Hematopoietic multipotent progenitor cell treated with erythropoietin and hydrocortisone succinate and interleukin-3 and kit ligand, for 6 days (in vitro differentiated cells): ENCODE measurements at places on chromosomes 13 and 19.
A peak's percentile ranks its signal among the peaks of the same experiment; 100 is the strongest.

GRCh38 chr13:31875134-31875533 is 135.8 kb downstream of the RXFP2 start:
- no peak for DNase-seq

DNA sequence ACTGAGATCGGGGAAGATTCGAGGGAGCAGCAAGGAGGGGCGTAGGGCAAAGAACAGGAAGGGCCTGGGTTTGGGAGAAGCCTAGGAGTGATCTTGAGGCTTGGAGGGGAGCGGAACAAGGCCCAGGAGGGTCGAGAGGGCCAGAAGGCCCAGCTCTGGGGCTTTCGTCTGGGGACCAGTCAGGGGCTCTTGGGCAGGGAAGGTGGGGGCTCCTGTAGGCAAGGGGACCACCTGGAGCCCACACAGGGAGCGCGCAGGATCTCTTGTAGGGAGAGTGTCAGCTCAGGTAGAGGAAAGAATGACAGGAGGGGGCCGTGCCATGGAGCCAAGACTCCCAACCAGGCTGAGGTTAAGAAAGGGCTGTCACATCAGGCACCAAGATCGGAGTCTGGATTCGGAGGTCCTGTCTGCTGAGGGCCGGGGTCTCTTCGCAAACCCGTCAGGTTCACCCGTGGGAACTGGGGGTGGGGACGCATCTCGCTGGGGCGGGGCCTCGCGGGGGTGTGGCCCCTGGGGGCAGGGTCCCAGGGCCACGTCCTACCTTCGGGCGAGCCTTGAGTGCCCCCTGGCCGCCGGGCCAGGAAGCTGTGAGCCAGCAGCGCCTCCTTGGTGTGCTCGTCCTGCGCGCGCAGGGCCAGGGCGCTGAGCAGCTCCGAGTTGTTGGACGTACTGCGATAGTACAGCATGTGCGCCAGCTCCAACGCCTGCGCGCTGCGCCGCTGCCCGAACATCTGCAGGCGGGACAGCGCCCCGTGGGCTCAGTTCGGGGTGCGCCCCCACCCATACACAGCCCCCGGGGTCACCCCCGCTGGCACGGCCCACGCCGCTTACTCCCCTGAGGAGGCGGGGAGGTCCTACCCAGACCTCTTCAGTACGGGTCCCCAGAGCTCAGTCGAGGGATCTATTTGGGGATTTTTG is 8.4 kb downstream of the EMP3 start:
- DNase-seq, result peak; percentile 97

DNA sequence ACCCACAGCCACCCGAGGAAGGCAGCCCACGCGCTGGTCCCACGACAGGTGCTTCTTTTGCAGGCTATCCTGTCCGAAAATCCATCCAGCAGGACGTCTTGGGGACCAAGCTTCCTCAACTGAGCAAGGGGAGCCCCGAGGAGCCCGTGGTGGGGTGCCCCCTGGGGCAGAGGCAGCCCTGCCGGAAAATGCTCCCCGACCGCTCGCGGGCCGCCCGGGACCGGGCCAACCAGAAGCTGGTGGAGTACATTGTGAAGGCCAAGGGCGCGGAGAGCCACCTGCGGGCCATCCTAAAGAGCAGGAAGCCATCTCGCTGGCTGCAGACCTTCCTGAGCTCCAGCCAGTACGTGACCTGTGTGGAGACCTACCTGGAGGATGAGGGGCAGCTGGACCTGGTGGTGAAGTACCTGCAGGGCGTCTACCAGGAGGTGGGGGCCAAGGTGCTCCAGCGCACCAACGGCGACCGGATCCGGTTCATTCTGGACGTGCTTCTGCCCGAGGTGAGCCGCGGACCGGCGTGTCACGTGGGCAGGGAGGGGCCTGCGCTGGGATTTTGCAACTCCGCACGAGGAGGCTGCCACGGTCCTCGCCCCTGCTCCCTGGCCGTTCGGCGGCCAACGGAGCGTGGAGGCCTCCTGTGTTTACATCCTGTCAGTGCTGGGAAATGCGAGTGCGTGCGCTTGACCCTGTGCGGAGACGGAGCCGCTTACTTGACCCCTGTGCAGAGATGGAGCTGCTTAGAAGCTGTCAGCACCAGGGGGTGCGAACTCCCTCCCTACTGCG is 12.9 kb upstream of the NDUFS7 start:
- no peak for DNase-seq

DNA sequence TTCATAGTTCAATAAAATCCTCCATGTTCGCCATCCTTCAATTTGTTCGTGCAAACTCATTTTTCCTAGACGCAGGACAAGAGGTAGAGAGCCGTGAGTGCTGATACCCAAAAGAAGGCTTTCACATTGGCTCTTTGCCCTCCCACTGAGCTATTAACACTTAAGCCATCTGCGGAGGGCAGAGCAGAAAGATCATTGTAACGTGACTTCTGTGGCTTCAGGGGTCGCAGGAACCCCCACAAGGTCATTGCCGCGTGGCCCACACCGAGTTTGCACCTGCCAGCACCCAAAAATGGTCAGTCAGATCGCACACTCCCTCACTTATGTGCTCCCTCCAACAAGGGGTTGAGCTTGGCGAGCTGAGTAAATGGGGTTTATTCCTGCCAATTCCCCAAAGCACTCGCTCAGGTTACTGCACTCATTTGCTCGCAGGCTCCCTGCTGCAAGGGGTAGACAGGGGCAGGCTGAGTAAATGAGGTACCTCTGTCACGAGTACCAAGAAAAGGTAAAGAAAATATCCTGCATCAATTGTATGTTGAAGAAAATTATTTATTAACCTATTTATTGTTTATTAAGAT is 144.1 kb downstream of the PRR20E start:
- DNase-seq, result no peak

DNA sequence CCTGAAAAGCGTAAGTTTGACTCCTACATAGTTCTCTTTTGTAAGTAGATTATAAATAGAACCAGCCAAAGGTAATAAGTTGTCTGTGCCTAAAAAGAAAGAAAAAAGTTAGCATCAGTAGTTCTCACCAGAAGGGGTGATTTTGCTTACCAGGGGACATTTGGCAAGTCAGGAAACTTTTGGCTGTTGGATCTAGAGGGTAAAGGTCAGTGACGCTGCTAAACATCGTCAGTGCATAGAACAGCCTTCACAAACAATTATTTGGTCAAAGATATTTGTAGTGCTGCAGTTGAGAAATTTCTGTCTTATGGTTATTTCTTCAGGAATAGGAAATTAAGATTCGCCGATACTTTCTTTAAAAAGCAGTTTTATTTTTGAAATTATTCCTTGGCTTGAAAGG is 2.0 kb downstream of the USPL1 start:
- DNase-seq, result no peak

- no peak for DNase-seq
Observed at GRCh38 chr13:41960211-41960636, 685 bp downstream of the VWA8 start.
